ENCODE measurements at places on chromosomes 6 and 20.

GRCh38 chr6:4935975-4936680 lies 67.7 kb downstream of the RPP40 start:
- no peak for DNase-seq

DNA sequence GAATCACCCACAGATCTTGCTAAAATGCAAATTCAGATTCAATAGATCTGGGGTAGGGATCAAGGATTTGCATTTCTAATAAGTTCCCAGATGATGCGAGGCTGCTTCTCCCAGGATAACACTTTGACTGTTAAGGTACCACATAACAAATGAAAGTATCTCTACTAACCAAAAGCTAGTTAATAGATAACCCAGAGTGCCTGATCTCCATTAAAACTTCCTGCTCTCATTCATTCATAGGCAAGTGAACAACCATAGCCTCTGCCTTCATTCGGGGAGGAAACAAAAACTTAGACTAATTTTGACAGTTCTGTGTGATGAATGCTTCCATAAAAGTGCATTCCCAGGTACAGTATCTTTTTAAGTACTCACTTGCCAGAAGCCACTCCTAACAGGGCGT lies 265.6 kb upstream of the BTBD3 start:
- no peak for DNase-seq

DNA sequence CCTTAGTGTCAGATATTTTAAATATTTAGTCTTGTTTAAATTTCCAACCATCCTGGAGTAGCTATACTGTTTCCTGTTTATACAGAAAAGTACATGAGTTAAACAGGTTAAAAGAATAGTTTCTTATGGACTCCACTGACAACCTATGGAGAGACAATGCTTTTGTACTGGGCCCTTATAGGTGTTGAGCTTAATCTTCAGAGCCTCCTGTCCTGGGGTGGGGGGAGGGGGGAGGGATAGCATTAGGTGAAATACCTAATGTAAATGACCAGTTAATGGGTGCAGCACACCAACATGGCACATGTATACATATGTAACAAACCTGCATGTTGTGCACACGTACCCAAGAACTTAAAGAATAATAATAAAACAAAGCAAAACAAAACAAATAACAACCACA lies 322.9 kb downstream of the GRIK2 start:
- no peak for DNase-seq

- no peak for DNase-seq
Observed at GRCh38 chr6:140917911-140918310, 1214.8 kb upstream of the GJE1 start.

DNA sequence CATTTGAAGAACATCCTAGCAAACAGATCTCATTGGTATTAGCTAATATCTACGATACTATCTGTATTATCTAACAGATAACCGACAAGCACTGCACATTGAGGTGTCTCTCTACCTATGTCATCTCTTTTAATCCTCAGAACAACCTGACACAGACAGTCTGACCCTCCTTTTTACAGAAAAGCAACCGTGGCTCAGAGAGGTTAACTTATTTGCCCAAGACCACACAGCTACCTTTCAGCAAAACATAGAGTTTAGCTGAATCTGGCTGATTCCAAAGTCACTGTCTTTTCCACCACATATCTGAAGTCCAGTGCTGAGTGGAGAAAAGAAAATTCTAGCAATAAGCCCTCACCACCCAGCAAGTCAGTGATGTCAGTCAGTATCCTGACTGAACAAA lies 358.7 kb upstream of the JARID2 start:
- DNase-seq: no peak

GRCh38 chr6:11431455-11431937 lies 106.1 kb upstream of the TMEM170B start:
- DNase-seq: no peak

- no peak for DNase-seq
Observed at GRCh38 chr6:100803264-100804045, 77.7 kb downstream of the ASCC3 start.

DNA sequence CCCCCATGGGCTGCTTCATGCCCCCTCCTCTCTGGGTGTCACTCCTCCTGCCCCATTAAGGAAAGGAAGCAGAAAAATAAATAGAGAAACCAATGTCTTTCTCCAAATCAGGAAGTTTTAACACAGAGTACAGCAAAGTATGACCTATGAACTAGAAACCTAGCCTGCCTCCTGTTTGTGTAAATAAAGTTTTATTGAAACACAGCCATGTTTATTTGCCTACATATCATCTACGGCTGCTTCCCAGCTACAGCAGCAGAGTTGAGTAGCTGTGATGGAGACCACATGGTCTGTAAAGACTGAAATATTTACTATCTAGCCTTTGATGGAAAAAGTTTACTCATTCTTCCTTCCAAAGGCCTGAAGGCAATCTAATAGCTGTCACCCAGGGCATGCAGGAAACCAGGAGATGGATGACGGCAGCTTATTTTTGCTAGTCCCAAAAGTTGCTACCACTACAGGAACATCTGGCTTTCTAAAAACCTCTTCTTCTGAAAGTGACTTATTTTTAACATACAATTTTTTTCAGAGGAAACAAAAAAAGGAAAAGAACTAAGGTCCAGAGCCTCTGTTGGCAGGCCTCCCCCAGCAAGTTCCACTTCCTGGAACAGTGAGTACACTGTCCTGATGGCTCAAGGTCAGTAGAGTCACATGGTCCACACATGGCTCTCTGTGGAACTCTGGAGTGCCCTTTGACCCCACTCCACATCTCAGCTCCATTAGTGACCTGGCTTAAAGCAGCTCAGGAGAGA lies 287.8 kb downstream of the PTPRT start:
- DNase-seq: no peak

GRCh38 chr6:124888581-124889371 lies 73.5 kb upstream of the RNF217 start:
- no peak for DNase-seq

- no peak for DNase-seq
Observed at GRCh38 chr6:30942338-30943060, 1.7 kb downstream of the MUCL3 start.

DNA sequence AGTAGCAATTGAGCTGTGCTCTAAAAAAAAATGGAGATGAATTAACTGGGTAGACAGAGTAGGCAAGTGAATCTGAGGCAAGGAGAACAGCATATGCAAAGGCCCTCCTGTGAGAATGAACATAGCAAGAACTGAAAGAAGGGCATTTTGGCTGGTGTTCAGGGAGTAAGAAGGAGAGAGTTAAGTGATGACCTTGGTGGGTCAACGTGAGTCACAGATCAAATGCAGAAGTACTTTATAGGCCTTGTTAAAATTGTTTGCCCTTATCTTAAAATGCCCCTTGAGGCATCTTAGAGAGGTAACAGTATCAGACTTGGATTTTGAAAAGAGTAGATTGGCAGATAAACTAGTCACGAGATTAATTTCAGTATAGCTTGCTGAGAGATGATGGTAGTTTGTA lies 24.5 kb downstream of the NDUFAF5 start:
- no peak for DNase-seq

GRCh38 chr6:26420688-26421171 lies 18.7 kb downstream of the BTN3A1 start:
- no peak for DNase-seq

DNA sequence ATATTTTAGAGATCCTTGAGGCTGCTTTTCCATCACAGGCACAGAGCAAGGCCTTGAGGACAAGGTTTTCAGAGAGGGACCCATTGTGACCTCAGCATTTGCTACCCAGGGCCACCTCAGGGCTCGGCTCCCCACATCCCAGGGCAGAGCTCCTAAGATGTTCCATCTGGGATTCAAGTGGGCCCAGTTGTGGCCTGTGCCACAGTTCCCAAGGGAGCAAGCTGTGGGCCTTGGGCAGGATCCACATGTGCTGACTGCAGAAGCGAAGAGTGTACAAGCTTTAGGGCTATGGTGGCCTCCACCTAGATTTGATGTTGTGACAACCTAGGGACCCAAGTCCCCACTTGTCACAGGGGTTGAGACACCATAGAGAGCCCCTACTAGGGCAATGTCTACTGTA lies 608.1 kb downstream of the HACE1 start:
- no peak for DNase-seq

DNA sequence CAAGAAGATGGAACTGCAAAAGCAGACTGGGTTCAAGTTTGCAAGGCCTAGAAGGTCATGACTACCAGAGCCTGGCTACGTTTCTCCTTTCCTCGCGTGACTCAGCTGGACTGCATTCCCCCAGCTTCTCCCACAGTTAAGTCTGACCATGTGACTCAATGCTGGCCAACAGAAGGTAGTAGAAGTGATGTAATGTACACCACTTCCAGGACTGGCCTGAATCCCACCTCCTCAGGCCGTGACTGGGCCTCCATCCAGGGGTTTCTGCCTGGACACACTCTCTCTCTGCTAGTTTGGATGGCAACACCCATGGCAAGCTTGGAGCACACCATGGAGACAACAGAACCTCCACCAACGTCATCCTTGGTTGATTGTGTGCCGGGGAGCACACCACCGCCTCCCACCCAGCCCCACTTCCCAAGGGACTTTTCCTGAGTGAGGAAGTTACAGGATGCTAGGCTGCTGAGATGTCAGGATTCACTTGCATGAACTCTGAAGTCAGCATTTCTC lies 112.0 kb upstream of the CDYL start:
- DNase-seq: no peak

DNA sequence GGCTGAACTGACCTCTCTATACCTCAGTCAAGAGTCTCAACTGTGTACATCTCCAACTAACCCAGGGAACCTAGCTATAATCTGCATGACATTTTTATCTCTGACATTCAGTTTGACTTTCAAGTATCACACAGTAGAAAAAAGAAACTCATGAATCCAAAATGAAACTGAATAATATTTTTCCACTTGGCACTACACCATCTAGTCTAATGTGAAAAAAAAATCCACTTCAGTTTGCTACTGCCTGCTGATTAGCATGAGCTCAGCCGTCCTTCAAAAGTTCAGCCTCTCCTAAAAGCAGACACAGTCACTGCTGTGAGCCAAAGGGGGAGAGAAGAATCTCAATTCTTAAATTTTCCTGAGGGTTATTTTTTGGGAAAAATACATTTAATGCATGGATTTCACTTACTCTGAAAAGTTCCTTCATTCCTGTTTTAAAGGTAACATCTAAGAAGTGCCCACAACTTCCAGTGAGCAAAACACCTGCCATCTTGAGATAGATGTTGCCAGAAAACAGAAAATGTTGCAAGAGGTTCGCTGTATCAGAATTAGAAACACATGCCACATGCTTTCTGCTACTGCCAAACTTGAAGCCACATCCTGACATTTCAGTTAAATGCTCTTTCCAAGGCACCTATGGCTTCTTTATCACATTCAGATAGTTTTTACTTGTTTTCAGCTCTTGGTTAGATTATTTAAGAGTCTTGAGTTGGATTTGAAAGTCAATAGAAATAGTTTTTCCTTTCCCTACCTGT lies 95.4 kb downstream of the MKKS start:
- DNase-seq: no peak

- DNase-seq: no peak
Observed at GRCh38 chr6:105994118-105994590, 92.0 kb upstream of the PRDM1 start.

GRCh38 chr6:112308476-112308875 lies 38.7 kb upstream of the RFPL4B start:
- no peak for DNase-seq

DNA sequence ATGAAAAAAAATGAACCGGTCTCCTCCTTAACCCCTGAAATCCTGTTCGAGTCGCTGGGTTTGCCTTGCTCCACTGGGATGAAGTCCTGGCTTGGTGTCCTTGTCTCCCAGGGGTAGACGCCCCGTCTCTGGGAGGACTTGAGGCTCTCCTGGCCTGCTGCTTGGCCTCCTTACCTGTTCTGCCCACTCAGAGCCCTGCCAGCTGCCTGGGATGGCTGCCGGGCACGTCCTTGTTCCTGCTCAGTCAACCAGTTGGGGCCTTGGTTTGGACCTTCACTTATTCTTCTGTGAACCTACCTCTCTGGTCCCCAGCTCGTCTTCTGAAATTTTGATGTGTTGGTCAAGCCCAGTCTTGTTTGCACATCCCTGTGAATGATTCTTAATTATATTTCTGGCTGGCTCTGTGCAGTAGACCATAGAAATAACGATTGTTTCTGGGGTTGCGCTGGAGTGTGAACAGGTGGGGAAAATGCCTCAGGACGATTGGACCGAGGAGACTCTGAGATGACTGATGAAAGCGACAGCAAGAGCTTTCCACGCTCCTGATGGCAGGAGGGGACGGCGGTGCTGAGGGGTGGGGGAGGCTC lies 126.5 kb upstream of the ESR1 start:
- DNase-seq: no peak

GRCh38 chr20:44129911-44130718 lies 56.9 kb downstream of the JPH2 start:
- no peak for DNase-seq

GRCh38 chr6:50278663-50279062 lies 228.9 kb upstream of the DEFB112 start:
- no peak for DNase-seq

GRCh38 chr20:23114018-23114417 lies 27.9 kb upstream of the CD93 start:
- no peak for DNase-seq

DNA sequence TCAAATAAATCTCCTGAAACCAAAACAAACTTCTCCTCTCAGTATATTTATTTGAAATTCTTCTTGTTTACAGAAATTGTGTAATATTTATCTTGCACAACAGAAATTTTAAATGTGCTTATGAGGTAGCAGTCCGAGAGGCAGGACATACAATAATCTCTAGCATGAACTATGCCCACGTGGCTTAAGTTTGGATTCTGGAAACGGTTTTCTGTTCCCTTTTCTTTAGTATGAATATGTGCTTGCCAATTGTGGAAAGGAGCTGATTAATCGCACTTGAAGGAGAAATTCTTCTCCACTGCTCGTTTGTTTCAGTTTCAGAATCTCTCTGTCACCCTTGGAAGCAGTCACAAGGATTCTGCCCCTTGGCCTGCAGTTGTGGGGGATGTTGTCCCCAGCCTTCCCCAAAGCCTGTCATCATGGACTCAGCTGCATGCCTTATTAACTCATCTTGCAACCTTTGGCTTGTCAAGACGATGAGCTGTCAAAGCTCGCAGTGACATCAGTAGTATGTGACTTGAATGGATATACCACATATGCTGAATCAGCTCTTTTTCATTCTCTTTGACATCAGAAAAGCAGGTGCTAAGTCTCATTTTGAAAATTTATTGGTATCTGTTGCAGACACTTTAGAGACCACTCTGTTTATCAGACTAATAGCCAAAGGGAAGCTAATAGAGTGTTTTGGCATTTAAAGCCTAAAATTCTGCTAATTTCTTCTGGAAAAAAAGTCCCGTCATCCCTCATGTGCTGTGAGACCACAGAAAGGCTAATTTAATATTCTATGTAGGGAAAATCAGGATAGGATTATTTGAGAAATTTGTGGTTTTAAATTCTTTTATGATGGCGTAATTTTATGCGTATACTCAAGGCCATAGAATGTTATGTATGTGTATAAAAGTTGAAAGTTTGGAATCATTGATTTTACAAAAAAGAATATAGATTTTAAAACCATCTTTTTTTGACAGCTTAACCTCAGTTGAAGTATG lies 186.8 kb downstream of the ARID1B start:
- DNase-seq: no peak

GRCh38 chr6:137697267-137697938 lies 169.7 kb upstream of the TNFAIP3 start:
- DNase-seq: no peak

Measured in GM12864 (cell line).